Activated CD8-positive, alpha-beta memory T cell treated with anti-CD3 and anti-CD28 coated beads for 1 hour (primary cell): ENCODE measurements at places on chromosomes 7 and 10.

DNA sequence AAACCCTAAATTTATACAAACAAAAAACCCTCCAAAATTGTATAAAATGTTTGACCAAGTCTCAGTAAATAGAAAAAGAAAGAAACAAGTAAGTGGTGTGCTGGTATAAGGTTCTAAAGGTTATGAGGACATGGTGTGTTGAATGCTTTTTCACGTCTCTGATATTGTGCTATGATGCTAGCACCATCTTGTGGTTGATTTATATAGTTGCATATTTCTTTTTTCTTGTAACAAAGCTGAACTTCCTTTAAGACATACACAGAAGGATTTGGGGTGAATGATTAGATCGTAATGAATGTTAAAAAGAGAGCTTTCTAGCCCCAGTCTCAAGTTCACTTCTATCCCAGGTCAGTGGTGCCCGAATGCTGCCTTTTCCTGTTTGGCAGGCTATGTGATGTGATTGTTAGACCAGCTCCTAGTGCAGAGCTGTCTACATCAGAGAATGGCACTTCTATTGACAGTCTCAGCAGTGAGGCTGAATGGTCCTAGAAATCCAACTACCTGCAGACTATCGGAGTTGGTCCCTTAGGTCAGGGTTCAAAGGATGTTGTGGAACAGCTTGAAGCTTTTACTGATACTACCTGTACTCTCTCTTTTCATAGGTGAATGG, 25.0 kb downstream of the VTI1A start:
- no peak for DNase-seq

DNA sequence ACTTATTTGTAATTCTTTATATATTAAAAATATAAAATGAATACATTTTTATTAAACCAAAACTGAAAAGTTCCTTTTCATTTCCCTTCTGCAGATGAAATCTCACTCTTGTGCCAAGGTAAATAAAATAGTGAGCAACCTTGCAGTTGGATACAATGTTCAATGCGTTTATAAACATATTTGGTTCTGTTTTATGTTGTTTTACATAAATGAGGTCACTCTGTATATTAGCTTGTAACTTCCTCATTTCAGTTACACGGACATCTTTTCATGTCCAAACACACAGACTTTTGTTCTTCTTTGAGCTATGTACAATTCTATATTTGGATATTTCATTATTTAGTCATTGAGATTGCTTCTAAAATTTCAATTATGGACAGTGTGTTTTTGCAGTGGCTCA, 107.7 kb downstream of the BBS9 start:
- no peak for DNase-seq

GRCh38 chr7:110065121-110065520, 1025.8 kb upstream of the LRRN3 start:
- DNase-seq = no peak

DNA sequence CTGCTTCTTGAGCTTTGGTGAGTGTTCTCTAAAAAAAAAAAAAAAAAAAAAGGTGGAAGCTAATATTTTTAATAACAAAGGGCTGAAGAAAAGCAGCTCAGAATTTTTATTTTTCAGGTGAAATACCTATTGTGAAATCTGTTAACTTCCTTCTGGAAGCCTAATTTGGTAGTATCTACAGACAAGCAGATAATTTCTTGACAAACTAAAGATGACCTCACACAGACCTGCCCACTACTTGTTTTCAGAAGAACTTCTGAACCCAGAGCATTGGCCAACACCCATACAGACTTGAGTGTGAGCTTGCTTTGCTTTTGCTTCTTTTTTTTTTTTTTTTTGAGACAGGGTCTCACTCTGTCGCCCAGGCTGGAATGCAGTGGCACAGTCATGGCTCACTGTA, 31.2 kb downstream of the LRRC4 start:
- DNase-seq = no peak

DNA sequence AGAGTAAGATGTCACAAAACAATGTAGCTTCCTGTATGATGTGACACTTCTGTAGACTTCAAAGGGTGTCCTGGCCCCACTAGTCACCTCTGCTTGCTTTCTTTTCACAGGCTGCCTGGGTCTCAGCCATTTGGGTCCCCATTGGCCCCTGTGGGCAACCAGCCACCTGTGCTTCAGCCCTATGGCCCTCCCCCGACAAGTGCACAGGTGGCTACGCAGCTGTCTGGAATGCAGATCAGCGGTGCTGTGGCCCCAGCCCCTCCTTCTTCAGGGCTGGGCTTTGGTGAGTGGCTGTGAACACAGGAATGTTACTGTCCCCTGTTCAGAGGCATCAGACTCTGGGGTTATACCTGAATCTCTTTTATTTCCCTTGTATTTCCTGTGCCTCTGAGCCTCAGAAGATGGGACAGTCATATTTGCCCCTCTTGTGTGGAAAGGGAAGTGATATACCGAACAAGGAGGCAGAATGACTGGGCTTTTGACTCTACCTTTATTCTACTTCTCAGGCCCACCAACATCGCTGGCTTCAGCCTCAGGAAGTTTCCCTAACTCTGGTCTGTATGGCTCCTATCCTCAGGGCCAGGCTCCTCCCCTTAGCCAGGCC, 15.4 kb downstream of the SEC24C start:
- DNase-seq = no peak

DNA sequence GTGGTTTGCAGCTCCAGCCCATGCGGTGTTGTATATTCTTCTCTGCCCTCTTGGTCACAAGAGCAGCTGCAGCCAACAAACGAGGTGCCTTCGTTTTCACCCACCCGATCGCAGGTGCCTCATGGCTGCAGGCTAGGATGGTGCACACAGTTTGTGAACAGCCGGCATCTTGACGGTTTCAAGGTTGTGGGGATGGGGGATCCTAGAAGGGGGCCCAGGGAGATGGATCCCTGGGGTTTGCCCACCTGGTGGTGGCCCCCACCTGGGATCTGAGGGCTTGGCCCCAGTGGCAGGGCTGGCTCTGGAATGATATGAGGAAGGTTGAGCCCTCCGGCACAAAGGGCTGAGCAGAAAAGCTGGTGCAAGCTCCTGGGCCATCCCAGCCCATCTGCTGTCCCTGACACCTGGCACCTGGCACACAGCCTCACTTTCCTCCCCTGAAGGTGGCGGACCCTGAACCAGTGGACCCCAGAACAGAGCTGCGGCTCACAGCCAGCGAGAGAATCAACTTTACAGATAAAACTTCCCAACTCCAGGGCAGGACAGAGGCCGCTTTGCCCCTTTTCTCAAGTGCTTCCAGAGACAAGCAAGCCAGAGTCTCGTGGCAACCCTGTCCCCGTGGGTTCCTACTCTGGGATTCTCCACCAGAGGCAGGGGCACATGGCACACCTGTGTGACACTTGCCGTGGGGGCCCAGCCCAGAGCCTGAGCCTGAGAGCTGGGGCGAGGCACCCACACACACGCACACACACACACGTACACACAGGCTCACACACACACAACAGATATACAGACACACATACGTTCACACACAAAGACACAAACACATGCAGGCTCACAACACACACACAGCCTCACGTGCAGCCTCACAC, 177.3 kb upstream of the PPP2R2D start:
- no peak for DNase-seq

- DNase-seq = no peak
Measured at GRCh38 chr7:39950473-39951225, 593 bp downstream of the CDK13 start.

- DNase-seq = no peak
Measured at GRCh38 chr7:136807598-136807997, 60.9 kb upstream of the CHRM2 start.

GRCh38 chr7:43384616-43385308, 198.1 kb upstream of the STK17A start:
- DNase-seq = no peak

- DNase-seq = no peak
Measured at GRCh38 chr7:105016068-105016708, 2.2 kb downstream of the KMT2E start.

DNA sequence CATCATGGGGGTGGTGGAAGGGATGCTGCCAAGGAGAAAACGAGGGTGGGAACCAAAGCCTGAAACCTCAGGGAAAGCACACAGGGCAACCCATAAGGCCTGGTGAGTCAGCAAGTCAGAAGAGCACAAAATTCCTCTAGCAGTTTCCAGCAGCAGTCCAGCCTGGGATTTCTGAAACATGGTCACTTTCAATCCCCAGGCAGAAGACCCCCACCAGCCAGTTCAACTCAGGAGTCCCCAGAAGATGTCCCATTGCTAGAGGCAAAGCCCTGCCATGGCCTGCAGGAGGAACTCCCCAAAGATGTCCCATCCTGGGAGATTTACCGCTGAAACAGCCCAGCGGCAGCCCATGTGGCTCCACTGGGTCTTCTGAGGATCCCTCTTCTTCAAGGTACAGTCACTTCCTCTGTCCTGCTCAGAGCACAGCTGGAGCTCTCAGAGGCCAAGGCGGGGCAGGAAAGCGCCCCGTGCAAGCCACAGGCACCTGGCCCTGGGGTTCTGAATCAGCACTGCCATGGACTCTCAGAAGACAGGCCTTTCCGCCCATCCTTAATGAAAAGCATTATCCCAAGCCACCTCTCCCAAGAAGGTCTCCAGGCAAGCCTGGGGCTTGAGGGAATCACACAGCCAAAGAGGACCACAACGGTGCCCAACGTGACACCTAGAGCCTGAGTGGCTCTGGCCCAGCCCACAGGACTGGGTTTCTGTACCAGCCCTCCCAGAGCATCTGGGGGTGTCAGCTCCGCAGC, 196.9 kb downstream of the GRID1 start:
- no peak for DNase-seq

- DNase-seq = no peak
Measured at GRCh38 chr7:78765943-78766729, 687.3 kb downstream of the MAGI2 start.

DNA sequence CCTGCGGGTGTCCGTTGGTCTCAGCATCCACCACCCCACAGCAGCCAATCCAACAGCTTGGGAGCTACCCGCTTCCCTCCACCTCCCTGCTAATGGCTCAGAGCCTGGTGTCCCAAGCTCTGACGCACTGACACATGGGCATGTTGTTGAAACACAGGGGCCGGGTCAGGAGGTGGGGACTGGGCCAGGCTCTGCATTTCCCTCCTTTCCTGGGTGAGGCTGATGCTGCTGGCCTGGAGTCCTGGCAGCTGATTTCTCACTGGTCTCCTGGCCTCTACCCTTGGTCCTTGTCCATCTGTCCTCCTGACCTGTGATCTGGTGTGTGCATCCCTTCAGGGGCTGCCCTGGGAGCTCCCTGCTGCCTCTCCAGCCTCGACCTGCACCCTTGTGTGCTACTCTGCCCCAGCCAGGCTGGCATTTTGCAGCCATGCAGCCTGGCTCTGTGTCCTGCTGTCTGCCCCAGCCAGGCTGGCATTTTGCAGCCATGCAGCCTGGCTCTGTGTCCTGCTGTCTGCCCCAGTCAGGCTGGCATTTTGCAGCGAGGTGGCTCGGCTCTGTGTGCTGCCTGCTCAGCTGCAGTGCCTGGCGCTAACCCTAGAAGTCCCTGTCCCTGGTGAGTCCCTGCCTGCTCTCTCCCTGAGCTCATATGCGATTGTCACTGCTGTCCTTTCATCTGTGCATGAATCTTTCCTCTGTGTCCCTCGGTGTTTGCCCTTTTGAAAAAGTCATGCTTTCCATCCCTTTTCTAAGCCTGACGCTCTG, 14.0 kb downstream of the AMZ1 start:
- DNase-seq = no peak

- no peak for DNase-seq
Measured at GRCh38 chr7:68724965-68725364, 873.3 kb upstream of the AUTS2 start.

GRCh38 chr7:5596046-5596895, 172.6 kb upstream of the TNRC18 start:
- DNase-seq = no peak

DNA sequence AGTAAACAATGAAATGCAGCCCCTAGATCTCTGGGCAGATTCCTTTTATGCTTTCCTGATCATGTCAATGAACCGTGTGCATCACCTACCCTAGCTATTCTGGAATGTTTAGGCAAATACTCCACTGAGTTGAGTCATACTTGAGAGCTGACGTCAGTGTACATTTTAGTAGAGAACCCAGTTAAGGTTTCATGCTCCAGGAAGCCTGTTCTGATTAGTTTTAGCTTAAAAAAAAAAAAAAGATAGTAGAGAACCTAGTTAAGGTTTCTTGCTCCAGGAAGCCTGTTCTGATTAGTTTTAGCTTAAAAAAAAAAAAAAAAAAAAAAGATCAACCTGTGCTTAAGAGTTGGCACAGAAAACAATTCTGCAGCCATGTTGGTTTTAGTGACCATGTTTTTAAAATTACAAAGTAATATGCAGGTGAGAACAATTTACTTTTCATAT, 3.7 kb upstream of the MCU start:
- DNase-seq = no peak

DNA sequence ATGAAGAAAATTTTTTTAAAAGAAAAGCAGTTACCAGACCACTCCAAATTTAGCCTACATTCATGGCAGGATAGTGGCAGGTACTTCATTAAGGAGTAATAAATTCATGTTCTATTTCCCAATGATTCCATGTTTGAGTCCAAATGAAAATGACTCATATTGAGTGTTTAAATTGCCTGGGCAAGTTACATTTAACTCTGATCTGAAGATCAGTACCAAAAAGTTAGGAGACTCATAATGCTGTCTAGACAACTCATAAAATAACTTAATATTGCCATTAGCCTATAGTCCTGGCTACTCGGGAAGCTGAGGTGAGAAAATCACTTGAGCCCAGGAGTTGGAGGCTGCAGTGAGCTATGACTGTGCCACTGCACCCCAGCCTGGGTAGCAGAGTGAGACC, 13.0 kb downstream of the BRAF start:
- no peak for DNase-seq

DNA sequence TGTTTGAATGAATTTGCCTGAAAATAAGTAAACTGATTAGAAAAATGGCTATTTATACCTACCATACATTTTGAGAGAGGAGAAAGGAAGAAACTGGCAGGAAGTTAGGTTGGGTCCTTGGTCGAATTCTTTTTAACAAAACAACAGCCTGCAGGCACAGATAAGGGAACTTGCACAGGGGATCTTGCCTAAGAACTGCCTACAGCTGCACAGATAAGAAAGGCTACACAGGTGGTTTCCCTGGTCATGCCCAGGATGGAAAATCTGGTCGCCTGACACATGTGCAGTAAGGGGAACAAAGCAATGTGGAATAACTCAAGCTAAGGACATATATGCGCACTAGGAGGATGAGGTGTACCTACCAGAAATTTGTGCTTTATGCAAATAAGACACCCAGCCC, 732.1 kb upstream of the POT1 start:
- DNase-seq = no peak

- no peak for DNase-seq
Measured at GRCh38 chr7:133300088-133300487, 47.2 kb downstream of the EXOC4 start.

DNA sequence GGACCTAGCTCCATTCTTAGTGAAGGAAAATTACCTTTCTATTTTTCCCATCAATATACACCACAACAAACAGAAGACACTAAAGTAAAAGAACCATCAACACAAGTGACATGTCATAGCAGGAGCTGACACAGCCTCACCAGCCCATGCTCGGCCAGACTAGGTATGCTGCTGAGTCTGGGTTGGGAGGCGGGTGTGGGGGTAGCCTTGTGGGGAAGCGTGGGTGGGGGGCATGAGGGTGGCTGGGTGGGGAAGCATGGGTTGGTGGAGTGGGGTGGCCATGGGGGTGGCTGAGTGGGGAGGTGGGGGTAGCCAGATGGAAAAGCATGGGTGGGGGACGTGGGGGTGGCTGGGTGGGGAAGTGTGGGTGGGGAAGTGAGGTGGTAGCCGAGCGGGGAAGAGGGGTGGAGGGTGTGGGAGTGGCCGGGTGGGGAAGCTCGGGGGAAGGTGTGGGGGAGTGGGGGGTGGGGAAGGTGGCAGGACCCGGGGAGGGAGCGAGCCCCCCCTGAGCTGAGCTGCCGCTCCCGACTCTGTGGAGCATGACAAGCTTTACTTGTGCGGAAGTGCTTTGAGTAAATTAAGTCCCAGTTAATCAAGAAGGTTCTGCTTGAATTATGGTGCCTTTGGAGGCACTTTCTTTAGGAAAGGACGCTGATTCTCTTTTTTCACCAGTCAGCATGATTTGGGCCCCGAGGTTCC, 294.6 kb upstream of the ZNF32 start:
- no peak for DNase-seq
